ENCODE measurements at places on chromosomes 7 and 10.
A peak's percentile ranks its signal among the peaks of the same experiment; 100 is the strongest.

DNA sequence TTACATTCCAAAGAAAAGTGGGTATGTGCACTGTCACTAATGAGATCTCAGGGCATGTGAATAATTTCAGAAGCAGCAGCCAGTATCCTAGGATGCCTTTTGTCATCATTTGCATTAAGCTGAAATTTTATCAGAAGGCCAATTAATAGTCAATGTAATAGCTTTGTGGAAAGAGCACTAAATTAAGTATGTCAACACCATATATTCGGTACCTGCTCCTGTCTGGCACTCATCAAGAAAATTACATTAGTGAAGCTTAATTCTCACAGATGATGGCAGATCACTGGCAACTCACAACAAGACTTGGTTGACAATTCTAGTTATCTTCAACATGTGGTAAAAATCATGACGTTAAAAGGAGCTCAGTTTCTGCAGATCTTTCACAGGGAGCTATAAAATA lies 271.4 kb downstream of the PARD3 start:
- DNase-seq, result no peak

DNA sequence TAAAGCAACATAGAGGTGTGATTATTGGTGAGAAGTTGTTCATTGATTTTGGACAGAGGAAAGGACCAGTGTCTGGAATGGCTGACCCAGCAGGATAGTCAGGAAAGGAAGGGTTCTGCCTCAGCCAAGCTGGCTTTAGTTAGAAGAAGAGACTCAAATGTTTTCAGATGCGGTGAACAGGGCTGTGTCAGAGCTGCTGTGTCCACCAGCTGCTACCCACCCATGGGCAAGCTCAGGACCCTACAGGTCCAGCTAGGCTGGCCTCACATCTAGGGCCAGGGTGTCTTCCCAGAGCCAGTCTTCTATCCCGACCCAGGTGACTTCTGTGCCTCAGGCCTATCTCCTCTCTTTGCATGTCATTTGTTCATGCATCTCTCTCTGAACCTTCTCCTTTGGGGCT lies 37.3 kb upstream of the CXCL12 start:
- no peak for DNase-seq

GRCh38 chr10:125687507-125688185 lies 4.7 kb upstream of the TEX36 start:
- DNase-seq, result no peak

DNA sequence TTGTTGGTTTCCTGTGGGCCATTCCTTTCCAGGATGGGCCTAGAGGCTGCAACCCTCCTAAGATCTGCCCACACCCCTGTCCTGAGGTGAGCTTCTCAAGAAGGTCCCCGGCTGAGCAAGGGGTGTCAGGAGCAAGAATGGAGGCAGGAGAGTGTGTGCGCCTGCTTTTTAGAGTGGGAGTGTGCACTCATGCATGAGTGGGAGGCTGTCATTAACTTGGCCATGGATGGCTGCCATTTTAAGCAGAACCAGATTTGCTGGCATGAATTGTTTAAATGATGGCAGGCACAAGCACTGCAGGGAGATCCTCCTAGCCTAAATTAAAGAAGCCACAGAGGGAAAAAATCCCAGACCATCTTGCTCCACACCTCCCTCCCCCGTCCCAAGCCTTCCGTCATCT lies 2.9 kb upstream of the SGPL1 start:
- DNase-seq, result no peak

- DNase-seq, result no peak
These were observed 189.6 kb upstream of the NRP1 start for GRCh38 chr10:33524041-33524440.

- DNase-seq, result peak; percentile 65
These were observed 47.1 kb downstream of the SYPL1 start for GRCh38 chr7:106064771-106065574.

DNA sequence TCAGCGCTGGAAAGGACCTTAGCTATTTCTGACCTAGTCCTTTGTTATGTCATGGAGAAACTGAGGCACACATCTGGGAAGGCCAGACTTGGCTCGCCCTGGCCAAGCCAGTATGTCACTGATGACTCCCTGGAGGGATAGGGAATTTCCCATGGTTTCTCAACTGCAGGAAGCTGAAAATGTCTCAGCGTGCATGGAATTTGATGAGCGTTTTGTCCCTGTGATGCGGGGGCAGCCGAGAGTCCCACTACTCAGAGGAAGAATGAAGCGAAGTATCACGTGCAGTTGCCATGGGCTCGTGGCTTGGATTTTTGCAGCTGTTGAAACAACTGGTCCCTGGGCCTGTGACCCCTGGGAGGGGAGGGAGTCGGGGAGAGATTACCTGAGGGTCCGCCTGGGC lies 44.8 kb downstream of the CLIP2 start:
- DNase-seq, result no peak

GRCh38 chr7:73648593-73649332 lies 18.9 kb upstream of the VPS37D start:
- no peak for DNase-seq

- DNase-seq, result no peak
These were observed 7.2 kb downstream of the HOXA13 start for GRCh38 chr7:27192546-27193334.

DNA sequence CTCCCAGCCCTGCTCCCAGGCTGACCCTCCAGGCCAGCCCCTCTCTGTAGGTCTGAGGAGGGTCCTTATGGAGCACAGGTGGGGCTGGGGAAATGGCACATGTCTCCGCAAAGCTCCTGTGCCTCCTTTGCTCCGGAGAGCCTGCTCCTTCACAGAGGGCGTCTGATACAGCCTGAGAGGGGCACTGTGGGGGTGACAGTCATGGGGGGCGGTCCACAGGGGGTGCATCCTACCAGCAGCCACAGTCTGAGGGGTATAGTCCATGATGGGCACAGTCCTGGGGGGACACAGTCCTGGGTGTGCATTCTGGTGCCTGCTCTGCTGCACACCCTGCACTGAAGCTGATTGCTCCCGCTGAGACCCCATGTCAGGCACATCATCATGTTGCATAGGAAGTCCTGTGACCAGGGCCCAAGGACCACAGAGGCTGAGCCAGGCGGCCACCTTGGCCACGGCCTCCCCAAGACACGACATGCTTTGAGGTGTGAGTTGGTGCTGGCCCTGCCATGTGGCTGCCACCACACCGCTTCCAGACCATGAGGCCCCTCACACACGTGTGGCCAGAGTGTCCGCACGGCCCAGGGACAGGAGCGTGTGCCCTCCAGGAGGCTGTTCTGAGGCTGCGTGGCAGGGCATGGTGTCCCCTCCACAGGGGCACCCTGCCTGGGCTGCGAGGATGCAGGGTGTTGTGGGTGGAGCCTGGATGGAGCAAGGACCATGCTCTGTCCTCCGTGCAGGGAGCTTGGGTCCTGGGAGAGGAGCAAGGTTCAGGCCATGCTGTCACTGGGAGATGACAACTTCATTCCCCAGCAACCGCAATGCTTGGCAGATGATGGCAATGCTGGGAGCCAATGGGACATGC lies 59.2 kb downstream of the PWWP2B start:
- DNase-seq, result no peak

DNA sequence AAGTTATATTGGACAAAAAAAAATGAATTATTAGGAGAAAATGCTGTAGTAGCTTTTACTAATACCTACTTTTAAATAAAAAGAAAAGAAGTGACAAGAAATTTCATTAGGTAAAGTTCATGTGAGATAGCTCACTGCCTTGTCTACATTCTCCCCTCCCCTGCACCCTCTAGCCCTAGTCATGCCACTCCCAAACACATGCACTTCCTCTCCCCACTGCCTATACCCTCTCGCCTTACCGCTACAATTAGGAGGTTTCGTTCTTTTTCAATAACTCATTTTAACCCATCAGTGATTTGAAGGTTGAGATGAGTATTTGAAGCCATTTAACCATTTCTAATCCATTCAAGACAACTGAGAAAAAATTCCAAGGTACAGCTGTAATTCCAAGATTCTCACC lies 75.3 kb downstream of the HIBADH start:
- no peak for DNase-seq

DNA sequence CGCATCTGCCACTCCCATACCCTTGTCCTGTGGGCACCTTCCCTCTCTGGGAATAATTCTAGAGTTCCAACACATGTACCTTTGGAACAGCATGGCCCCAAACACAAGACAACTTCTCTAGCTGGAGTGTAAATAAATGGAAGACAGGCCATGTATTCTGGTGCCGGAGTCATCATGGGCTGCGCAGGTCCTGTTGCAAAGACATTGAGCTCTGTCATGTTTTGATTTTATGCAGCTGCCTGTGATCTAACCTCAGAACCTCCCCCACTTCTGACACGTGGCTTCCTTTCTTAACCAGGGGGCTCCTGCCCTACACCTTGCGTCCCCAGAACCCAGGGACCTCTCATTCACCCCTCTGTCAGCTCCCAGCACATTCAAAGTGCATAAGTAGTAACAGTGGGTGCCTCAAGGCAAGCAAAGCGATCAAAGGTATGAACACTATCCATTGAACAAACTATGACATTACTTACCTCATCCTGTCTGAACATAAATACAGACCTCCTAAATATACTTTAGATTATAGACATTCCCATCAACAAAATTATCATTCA lies 219.9 kb downstream of the FGFR2 start:
- no peak for DNase-seq

- DNase-seq, result no peak
These were observed 237.5 kb upstream of the GNAI1 start for GRCh38 chr7:79897166-79897565.

- DNase-seq, result no peak
These were observed 151.5 kb downstream of the RNF216 start for GRCh38 chr7:5629941-5630340.

DNA sequence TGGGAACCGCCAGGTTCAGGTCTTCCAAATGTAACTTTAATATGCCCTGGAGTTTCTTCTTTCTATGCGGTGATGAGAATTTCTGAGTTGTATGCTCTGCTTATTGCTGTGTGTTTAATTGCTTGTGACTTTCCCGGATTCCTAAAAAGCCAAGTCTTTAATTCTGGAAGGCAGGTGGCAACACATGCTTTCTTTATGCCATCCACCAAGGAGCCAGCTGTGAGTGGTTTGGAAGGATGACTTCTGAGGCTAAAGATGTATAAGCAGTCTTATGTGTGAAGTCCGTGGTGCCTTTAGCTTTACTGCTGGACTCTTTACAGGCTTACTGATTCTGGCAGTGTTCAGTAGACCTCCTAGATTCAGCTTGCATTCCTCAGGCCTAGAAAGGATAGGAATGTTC lies 3.1 kb downstream of the SDK1 start:
- DNase-seq, result no peak

DNA sequence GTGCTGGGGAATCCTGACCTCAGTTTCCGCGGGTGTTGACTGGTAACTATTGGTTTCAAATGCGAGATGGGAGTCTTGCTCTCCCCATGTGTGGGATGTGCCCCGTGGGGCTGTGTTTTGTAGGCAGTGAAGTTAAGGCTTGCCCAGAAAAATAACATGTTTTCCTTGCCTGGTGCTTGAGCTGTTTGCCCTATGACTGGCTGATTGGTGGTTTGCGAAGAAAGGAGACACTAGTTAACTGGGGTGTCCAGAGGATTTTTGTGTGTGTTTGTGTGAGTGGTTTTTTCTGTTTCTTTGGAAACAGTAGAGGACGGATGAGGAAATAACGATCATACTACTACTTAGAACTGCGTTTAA lies 61.9 kb downstream of the CREB5 start:
- DNase-seq, result no peak

Measured in substantia nigra (tissue), 51 donors.